ENCODE measurements at places on chromosomes 13 and 19.

- no peak for DNase-seq
Observed at GRCh38 chr19:31110336-31110735, 238.9 kb downstream of the TSHZ3 start.

DNA sequence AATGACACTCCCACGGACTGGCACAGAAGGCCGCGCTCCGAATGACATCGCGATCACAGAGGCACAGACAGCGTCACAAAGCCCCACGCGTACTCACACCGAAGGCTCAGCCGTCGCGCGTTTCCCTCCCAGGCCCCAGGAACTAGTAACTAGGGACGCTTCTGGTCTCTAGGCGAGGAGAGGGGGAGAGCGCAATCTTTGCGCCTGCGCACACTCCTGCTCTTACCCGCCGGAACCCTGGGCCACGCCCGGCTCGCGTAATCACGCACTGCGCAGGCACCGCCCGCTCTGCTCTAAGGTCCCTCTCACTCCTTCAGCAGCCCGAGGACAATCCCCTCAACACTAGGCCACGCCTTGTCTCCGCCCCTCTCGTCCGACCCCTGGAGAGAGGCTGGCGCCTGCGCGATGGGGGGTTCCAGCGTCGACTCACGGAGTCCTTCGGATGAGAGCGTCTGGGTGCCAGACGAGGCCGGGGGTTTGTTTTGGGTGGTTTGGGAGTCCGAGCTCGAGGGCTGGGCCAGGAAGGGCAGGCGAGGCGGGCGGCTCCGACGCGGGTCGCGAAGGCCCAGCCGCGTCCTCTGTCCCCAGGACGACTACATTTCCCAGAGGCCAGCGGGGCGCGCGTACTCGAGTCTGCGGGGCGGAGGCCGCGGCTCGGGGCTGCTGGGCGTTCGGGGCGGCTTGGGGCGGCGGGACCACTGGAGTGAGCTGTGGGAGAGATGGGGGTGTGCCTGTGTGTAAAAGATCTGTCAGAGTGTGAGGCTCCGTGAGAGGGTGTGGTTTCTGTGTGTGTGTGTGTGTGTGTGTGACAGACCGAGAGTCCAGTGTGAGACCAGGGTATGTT lies at the start of gene ZNF471:
Gene ZNF471, plus strand, starts transcription at position 410 of the 844 bp plus-strand sequence. CDS start 3,717 bp downstream, outside the sequence.
- DNase-seq, result peak; percentile 66

- DNase-seq, result no peak
Observed at GRCh38 chr19:52923778-52924593, 758 bp upstream of the ZNF888 start.

GRCh38 chr13:41660411-41660810 lies 203.1 kb downstream of the RGCC start:
- no peak for DNase-seq

DNA sequence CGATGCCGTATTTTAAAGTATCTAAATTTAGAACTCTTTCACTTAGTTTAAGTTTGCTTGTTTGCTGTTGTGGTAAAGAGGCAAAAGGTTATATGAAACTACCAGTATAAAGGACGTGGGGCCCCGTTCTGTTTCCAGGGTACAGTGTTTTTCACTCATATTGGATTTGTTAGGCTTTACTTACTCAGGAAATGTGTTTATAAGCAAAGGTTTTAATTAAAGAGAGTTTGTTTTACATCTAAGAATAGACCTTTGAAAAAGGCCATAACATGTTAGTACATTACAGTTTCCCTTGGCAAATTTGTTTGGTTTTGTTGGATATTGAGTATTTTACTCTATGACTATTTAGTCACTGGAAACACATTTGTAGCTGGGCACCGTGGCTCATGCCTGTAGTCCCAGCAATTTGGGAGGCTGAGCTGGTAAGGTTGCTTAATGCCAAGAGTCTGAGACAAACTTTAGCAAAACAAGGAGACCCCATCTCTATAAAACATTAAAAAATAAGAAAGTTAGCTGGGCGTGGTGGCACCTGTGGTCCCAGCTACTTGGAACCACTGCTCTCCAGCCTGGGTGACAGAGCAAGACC lies 7.1 kb downstream of the DGKH start:
- DNase-seq, result no peak

DNA sequence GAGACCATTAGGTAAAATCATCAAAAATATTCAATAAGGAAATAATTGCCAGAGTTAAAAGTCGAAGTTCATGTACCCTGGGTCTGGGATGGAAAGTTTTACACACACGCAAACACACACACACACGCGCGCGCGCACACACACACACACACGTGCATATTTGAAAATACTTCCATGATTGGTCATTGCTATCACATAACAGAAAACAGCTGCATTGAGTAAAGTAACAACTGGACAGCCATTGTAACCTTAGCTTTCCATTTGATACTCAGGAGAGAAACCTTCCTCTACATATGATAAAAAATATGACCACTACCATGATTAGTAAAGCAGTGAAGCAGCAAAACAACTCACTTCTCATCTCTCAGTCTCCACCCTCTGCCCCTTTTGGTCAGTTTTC lies 490.0 kb upstream of the SGCG start:
- DNase-seq, result no peak

GRCh38 chr19:49515767-49516166 lies 3.3 kb downstream of the FCGRT start:
- DNase-seq, result no peak

- DNase-seq, result no peak
Observed at GRCh38 chr19:8360196-8360595, 3.8 kb upstream of the ANGPTL4 start.

GRCh38 chr19:38263689-38264485 lies 486 bp upstream of the SPINT2 start:
- DNase-seq, result no peak

GRCh38 chr13:64088491-64088890 lies 2672.8 kb upstream of the PCDH20 start:
- no peak for DNase-seq

- DNase-seq, result no peak
Observed at GRCh38 chr13:93079294-93079693, 147.3 kb upstream of the GPC6 start.

GRCh38 chr13:20175907-20176652 lies 15.2 kb upstream of the GJA3 start:
- no peak for DNase-seq

GRCh38 chr13:22120646-22121045 lies 449.8 kb downstream of the FGF9 start:
- DNase-seq, result no peak

DNA sequence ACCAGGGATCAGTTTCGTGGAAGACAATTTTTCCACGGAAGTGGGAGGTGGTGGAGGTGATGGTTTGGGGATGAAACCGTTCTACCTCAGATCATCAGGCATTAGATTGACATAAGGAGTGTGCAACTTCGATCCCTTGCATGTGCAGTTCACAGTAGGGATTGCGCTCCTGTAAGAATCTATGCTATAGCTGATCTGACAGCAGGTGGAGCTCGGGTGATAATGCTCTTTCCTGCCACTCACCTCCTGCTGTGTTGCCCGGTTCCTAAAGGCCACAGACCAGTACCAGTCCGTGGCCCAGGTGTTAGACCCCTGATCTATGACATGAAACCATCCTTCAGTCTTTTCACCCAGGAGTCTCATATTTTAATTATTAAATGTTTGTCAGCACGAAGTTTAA lies 4.0 kb downstream of the ZNF302 start:
- DNase-seq, result no peak

DNA sequence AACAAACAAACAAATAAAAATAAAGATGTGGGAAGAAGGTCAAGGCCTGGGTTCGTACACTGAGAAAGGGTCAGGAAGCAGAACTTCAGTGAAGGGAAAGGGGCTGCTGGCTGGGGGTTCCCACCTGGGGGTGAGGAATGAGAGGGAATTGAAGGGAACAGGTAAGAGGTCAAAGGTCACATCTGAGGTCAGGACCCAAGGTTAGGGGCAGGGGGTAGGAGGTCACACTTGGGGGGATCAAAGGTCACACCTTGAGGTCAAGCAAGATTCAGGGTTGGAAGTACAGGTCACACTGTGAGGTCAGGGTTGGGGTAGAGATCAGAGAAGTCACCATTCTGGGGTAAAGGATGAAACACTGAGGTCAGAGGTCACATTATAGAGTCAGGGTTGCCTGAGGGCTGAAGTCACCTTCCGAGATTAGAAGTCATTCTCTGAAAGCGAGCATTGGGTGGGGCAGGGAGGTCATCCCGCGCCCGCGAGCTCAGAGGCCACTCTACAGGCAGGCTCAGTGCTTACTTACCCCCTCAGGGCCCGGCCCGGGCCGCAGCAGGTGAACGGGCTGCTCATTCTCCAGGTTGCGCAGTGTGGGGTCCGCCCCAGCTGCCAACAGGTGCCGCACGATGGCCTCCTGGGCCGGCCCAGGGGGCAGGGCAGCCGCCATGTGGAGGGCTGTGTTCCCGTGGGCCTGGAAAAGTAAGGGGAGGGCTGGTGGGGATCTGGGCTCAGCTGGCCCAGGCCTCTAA lies 10.8 kb downstream of the NFKBID start:
- DNase-seq, result no peak

DNA sequence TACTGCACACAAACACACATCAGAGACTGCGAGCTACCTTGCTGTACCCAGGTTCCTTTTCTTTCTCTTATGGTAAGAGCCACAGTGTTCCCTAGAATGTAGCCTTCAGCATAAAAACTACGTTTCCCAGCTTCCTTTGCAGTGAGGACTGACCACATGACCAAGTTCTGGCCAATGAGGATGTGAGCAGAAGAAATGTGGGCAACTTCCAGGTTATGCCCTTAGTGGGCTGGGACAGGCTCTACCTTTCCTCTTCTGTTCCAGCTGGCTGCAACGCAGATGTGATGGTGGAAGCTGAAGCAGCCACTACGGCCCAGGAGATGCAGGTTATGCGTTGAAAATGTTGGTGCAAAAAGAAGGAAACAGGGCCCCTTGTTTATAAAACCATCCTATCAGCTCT lies 27.5 kb downstream of the VRK3 start:
- no peak for DNase-seq

GRCh38 chr13:77902319-77902963 lies 16.2 kb downstream of the EDNRB start:
- DNase-seq, result no peak

DNA sequence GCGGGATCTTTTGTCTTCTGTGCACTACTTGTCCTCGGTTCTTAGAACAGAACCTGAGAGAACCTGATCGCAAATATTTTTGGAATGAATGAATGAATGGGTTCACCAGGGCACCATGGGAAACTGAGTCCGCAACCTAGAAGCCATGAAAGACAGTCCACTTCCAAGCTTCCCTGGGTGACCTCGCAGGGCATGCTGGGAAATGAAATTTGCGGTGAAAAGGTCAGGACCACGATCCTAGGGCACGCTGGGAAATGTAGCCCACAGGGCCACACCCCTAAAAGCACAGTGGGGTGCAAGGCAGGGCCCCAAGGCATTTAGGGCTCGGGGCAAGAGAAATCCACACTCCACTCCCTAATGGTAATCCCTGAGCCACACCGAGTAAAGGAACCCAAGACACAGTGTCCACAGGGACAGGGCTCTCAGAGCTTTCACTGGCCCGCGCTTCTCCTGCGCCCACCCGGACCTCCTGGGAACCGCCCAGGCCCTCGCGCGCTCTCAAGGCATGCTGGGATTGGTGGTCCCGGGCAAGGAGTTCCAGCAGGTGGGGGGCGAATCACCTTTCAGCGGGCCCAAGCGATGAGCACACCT lies 1.1 kb upstream of the PPP1R12C start:
- DNase-seq, result no peak

GRCh38 chr13:46679369-46680120 lies 117.4 kb downstream of the ESD start:
- DNase-seq, result no peak

DNA sequence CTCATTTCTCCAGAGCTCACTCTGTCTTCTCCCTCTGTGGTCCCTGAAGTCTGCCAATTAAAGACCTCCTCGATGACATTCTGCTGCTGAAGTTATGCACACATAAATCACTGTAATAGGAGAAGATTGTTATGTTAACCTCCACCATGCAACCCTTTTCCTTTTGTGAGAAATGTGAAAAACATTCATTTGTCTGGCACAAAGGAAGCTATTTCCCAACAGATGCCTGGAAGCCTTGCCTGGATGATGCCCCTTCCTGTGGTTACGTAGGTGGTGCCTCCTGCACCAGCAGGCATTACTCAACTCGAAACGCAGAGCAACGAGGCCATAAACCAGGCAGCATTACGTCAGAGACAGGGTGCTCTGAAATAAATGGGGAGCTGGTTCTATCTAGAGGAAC lies 327.4 kb upstream of the ZNF507 start:
- no peak for DNase-seq

DNA sequence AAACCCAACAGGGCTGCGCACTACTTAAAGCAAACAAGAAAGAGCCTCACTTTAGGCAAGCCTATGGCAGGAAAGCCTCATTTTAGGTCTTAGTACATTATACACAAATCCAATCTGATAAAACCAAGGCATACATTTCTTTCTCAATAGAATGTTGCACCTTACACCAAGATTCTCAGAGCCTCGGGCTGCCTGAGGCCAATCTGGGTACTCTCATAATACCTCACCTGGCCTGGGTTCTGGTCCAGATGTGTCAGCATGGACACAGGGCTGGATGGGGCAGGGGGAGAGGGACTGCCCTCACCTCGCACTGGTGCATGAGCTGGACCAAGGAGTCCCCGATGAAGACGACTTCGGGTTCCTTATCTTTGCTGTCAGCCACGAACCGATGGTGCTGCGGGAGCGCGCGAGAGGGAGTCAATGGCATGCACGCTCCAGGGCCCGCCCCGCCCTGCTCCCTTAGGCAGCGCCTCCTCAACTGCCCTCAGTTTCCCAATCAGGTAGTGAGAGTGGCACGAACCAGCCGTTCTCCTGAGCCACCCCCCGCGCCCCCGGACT lies at the start of gene PRR19:
Gene PRR19, plus strand, starts transcription at position 487 of the 558 bp plus-strand sequence. CDS start 7,453 bp downstream, outside the sequence.
- no peak for DNase-seq

DNA sequence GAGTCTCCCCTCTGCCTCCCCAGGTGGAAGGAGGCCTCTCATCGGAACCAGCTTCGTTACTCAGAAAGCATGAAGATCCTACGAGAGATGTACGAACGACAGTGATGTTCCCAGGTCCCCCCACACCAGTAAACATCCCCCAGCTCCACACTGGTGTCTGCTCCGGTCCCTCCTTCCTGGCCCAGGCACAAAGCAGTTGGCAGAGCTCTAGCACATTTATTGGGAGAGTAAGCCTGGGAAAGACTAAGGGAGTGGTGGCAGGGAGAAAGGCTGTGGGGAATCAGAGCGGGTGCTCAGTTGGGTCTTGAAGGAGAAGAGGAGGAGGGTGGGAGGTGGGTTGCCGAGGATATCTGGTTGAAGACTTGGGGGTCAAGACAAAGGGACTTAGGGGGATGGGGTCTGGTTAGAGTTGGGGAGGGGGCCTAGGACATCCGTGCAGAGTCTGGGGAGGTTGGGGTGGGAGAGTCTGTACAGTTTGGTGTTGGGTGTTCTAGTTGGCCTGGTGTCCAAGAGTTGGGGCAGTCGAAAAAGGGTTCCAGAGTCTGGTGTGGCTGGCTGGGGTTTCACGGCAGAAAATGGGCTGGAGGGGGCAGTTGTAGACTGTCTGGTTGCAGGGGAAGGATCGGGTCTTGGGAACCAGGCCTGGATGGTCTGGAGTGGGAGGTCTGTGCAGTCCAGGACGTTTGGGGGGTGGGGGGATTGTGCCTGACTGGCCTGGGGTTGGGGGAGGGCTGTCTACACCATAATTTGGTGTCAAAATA lies 2.3 kb downstream of the HSPB6 start:
- no peak for DNase-seq

- DNase-seq, result no peak
Observed at GRCh38 chr13:37074703-37075102, 15.2 kb upstream of the SUPT20H start.
